ENCODE measurements at places on chromosomes 16 and 17.

DNA sequence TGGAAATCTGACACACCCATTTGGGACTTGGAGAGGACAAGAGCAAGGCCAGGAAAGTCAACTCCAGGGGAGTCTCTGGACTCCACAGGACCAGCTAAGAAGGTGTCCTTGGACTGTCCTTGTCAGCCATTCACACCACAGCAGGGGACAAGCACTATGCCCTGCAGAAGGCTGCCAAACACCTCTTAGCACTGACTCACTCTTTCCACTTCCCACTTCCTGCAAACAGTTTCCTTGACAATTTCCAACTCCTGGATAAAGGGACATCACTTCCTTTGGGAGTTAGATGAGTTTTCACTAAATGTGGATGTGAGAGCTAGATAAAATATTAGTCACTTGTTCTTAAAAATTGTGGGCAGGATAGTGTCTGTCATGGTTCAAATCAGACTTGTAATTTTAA lies 37.8 kb upstream of the BCAR1 start:
- DNase-seq, result no peak

DNA sequence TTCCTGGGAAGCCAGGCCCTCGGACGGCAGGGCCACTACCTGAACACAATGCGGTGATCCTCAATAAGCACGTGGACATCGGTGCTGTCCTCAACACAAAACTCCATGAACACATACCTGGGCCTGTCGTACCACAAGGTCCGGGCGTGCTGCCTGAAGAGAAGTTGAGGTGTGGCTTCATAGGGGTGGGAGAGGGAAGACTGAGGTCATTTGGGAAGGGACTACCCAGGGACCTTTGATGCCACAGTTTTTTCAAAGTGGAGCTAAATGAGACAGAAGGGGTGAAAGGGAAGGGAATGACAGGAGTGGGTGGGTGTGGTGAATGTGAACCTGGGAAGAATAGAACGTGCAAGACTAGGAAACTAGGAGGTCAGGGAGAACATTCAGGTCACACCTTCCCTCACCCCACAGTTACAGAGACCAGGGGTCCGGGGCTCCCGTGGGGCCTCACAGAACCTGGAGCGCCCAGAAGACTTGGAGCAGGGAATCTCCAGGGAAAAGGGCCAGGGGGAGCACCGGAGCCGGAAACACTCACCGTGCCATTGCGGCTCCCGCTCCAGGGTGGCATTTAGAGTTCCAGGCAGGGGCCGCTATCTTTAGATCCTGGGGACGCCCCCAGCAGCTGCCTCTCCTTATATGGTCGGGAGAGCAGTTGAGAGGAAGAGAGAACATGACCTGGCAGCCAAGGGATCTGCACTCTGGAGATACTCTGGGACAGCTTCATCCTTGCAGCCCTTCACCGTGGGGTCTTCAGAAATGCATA lies at the start of gene PTGES3L:
PTGES3L (minus strand) TSS at position 570 of the 763 bp plus-strand sequence; CDS start at position 543, 27 bp downstream.
- no peak for DNase-seq

DNA sequence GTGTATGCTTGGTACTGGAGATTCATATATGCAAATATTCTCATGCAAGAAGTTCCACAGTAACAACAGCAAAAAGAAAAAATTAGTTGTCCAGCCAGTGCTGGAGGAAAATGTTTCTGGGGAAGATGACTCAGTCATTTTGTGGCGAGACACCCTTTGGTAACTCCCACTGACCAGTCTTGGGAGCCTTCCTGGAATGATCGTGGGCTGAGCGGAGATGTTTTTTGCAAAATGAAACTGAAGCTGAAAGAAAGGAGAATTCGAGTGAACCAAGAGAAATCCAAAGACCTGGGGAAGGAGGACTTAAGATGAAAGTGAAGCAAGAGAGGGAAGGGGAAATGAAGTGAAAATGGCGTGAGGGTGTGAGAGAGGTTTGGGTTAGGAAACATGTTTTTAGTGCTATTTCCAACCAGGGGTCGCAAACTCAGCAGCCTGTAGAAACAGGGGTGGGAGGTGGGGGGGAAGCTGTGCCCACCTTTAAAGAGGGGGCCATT lies 5.2 kb downstream of the ITPRIPL2 start:
- no peak for DNase-seq

DNA sequence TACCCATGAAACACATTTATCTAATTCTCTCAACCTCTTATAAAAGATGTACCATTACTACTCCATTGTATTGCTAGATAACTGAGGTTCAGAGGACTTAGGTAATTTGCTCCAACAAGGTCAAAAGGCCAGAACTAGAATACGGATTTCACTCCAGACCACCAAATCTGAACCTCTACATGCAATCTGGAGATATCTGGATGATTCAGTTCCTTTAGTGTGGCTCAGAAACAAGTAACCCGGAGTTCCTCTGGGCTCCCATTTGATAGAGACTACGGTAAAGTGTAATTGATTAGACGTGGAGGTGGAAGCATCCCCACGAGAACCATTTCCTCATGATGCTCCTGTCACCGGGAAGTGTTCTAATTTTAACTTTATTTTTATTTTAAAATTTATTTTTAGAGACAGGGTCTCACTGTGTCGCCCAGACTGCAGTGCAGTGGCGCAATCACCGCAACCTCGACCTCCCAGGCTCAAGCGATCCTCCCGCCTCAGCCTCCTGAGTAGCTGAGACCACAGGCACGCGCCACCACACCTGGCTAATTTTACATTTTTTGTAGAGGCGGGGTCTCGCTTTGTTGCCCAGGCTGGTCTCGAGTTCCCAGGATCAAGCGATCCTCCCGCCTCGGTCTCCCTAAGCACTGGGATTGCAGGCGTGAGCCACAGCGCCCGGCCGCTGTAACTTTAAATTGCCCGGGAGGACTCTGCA lies 608 bp upstream of the COX10 start:
- no peak for DNase-seq

DNA sequence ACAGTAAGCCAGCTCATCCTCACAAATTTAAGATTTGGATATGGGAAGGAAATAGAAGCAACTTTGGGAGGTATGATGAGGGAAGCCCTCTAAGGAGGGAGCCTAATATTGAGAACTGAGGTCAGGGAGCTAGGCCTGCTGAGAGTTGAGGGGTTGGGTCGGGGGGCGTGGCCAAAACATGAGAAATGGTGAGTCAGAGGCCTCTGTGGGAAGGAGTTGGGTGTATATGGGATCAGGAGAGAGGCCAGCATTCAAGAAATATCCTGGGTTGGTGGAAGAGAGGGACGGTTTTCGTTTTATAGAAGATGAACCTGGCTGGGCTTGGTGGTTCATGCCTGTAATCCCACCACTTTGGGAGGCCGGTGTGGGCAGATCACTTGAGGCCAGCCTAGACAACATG lies 48.4 kb downstream of the CLEC16A start:
- no peak for DNase-seq

Data from stimulated activated CD4-positive, alpha-beta T cell treated with anti-CD3 and anti-CD28 coated beads, Interleukin-15, amount 100 ng/mL, for 1 hour (primary cell).